ENCODE measurements at places on chromosomes 11 and 22. TPM values are rescaled to one million over a fixed set of nuclear protein-coding genes. Genes with fewer than 3 reads are reported as not detected.

DNA sequence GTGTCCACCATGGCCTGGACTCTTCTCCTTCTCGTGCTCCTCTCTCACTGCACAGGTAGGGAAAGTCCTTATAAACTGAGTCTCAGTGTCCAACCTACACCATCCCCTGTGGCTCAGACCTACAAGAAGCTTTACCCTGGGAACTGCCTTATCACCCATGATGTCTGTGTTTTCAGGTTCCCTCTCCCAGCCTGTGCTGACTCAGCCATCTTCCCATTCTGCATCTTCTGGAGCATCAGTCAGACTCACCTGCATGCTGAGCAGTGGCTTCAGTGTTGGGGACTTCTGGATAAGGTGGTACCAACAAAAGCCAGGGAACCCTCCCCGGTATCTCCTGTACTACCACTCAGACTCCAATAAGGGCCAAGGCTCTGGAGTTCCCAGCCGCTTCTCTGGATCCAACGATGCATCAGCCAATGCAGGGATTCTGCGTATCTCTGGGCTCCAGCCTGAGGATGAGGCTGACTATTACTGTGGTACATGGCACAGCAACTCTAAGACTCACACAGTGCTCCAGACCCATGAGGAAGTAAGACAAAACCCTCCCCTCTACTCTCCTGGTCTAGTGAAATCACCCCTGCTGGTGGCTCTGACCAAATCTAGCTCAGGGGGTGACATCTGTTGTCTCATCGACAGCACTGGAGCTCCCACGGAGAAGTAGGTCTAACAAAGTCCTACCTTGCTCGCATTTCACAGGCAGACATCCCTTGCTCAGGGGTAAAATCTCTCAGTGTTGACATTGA, 74.3 kb downstream of the VPREB1 start:
- no peak for DNase-seq

GRCh38 chr11:125464666-125465065, 31.4 kb downstream of the FEZ1 start:
- no peak for DNase-seq

Gene C11orf86
- not detected for total RNA-seq

Gene JOSD1
- total RNA-seq, result 59.4 TPM

Gene OR52A1
- not detected for total RNA-seq

Measured in myocyte (in vitro differentiated cells).